Stromal cell of bone marrow (primary cell): ENCODE measurements at places on chromosomes 3 and 15.
A peak's percentile ranks its signal among the peaks of the same experiment; 100 is the strongest.

- DNase-seq, result no peak
Observed at GRCh38 chr15:72116731-72117485, 1.0 kb downstream of the MYO9A start.

DNA sequence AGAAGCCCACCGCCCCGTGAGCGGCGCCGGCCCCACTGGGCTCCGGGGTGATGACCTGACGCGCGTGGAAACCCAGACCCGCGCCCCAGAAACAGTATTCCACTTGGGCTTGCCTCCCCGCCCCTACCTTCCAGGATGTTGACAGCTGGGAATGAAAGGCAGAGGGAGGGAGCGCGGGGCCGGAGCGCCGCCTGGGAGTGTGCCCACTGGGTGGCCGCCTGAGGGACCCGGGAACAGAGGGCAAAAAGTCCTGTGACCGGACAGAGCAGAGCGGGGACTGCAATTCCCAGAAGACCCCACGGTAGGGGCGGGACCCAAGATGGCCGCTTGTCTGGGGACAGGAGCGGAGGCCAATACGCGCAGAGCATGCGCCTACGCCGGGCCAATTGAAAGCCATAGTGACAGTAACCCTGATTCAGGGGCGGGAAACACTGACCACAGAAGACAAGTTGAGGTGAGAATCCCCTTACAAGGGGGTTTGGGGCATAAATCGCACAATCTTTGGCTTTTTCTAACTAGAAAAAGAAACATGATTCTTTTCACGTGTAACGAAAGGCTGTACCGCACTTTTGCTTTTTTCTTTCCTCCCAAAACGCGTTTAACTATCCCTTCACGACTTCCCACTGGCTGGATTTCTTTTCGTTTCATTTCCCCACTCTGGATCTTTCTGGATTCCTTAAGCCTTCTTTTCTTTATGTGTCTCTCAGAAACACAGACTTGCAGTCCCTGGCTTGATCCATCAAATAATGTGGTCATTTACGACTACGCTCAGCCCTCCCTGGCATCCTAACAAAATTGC is at the start of gene FHIT:
Gene FHIT, minus strand, starts transcription at position 279 of the 799 bp plus-strand sequence.
- DNase-seq, result peak; percentile 84

- no peak for DNase-seq
Observed at GRCh38 chr3:187935623-187936156, 190.4 kb upstream of the BCL6 start.

DNA sequence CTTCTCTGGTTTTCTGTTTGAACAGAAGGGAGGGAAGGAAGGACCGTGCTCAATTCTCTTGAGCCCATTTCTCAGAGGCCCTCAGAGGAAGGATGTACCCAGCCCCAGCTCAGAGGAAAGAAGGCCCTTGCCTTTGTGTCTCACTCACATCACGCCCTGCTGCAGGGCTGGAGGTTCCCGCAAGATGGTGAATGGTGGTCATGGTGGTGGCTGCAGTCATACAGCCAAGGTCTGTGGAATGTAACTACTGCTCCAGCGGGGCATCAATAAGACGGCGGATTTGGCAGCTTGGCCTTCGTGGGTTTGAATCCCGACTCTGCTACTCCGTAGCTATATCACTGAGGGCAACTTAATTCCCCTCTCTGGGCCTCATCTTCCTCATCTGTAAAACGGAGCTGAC is 62.9 kb downstream of the SLC6A1 start:
- no peak for DNase-seq

DNA sequence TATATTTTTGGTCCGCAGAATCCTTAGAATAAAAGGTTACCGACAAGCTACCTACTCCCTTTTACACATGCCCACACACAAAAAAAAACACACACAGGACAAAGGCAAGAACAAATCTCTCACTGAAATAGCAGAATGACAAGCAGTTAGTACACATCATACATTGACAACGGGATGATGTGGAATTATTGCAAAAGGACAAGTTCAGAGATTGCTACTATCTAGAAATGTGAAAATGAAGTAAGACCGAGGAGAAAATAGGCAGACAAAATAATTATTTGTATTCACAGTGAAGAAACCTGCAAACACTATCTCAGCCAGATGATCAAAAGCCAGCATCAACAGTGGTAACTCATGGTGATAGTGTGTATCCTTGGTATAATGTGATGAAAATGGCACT is 112.2 kb upstream of the C3orf80 start:
- no peak for DNase-seq

DNA sequence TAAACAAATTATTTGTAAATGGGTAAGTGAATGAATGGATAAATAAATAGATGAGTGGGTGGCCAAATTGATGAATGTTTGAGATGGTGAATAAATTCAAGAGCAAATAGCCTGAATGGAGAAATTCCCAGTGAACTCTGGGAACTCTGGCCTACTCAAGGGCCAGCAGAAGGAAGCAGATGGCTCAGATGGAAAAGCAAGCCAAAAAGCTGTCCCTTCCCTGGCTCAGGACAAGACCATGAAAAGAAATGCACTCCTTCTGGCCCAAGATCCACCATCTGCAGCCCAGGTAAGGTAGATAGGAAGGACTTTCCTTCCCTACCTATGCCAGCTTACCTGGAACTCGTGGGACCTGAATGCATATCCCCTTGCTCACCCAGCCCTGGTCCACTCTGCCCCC is 37.6 kb upstream of the CLDN18 start:
- no peak for DNase-seq

GRCh38 chr15:70198441-70199123 is 100.9 kb upstream of the TLE3 start:
- no peak for DNase-seq

DNA sequence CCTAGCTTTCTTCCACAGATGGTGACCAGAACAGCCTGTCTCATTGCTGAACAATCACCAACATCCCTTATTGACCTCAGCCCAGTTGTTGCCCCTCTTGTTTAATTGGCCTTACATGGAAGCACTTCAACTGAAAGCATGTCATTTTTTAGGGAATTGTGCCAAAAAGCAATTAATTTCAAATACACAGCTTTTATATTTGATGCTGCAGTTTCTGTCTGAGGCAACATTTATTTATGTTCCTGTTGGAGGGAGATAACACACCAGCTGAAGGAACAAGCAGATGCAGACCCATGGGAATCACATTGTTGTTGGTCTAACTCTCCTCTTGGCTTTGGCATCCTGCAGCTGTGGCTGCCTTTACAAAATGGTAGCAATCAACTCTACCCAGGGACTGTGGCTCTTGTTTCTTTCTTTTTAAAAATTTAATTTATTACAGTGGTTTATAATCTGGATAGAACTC is 498.1 kb upstream of the RGMA start:
- DNase-seq, result no peak
